ENCODE measurements at places on chromosomes 2 and 18.

- DNase-seq, result no peak
Measured at GRCh38 chr18:31258789-31259188, 59.2 kb upstream of the DSG1 start.

DNA sequence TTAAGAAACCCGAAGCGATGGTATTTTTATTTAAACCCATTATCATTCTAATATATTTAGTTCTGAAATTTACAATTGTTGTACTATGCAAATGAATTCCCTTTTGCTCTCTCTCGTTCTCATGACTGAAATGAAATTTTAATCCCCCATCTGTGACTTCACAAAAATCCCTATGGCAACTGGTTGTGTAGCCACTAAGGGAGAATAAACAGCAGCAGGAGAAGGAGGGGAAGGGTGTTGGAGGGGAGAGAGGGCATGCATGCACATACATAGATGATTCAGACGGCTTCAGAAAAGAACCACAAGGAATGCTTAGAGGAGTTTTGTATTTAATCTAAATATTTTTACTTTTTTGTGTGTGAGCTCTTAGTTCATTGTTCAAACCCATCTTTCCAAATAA is 36.8 kb downstream of the CPS1 start:
- DNase-seq, result no peak

DNA sequence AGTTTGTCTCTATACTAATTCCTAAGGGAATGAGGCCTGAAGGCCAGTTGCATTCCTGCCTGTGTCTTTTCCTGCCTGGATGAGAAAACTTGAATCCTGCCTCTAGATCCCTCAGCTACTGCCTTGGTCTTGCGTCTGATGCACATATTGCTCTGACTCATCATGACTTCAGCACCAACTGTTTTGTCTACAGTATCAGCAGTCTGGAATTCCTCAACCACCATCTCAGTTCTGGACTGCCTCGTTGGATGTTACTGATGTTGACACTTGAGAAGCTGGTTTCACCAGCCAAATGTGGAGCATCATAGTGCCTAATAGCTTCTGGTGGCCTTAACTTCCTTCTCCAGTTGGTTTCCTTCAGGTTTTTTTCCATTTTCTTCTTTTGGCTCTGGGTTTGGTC is 211.0 kb downstream of the CTNNA2 start:
- DNase-seq, result no peak

DNA sequence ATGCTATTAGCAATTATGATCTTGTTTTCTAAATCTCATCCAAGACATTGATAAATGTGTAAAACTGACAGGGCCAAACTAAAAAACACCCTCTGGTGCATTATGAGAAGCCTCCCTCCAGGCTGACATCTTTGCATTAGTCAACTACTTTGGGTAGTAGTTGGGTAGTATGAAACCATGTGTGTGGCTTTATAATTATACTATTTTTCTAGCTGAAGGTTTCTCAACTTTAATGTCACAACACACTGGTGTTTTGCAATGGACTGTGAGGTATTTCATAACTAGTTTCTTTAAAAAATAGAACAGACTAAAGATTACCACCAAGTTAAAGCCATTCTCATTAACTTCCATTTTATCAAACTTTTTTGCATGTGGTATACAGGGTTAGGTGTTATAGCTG is 73.1 kb upstream of the RBMS1 start:
- no peak for DNase-seq

GRCh38 chr2:42102024-42102590 is 54.3 kb downstream of the PKDCC start:
- no peak for DNase-seq

DNA sequence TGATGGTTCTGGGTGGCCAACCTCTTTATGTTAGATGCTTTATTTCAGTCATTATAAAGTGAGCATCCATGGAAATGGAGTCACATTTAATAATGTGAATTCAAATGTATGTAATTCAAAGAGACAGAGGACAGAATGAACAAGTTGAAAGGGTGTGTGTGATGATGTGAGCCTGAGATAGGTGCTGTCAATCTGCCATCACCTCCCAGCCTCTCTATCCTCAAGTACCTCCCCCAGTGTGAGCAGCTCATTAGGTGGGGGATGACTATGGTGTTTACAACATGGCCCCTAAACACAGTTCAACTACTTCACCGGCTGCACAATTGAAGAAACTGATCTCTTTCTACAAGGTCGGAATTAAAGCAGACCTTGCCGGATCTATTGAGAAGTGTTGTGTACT is 74.7 kb upstream of the IGFBP5 start:
- no peak for DNase-seq
